Mammary epithelial cell (primary cell): ENCODE measurements at places on chromosomes 4 and X. TPM values are rescaled to one million over a fixed set of nuclear protein-coding genes. Genes with fewer than 3 reads are reported as not detected.

Gene SUPT20HL1
- total RNA-seq, result not detected in 2 replicates

Gene TNIP3
- not detected for total RNA-seq

Gene SPOCK3
- total RNA-seq, result not detected in 2 replicates

Gene ARX
- not detected for total RNA-seq

Gene DMRTC1B
- total RNA-seq, result not detected

Gene MAMLD1
- 1.1 and 3.2 TPM in 2 replicates for total RNA-seq

Gene SLITRK2
- not detected in 2 replicates for total RNA-seq

Gene TBC1D8B
- 12.8 TPM for total RNA-seq

Gene MAGEA2B
- total RNA-seq, result not detected

Gene ODAPH
- total RNA-seq, result not detected in 2 replicates

Gene ATOH1
- not detected in 2 replicates for total RNA-seq

Gene SLC10A4
- 0.17 TPM for total RNA-seq

Gene CXCL6
- total RNA-seq, result 0.17 TPM

Gene GUCY1B1
- total RNA-seq, result 4.0 TPM

Gene GABRG1
- not detected for total RNA-seq

Gene HMX1
- total RNA-seq, result not detected

Gene MAGEB3
- total RNA-seq, result not detected

Gene TIMM17B
- total RNA-seq, result 28.0 TPM

Gene TASL
- total RNA-seq, result not detected in 2 replicates

Gene FRMPD4
- 0.24 and 0.45 TPM in 2 replicates for total RNA-seq

Gene ADRA2C
- not detected in 2 replicates for total RNA-seq

Gene RGN
- total RNA-seq, result 3.8 TPM

Gene CPEB2
- 21.5 TPM for total RNA-seq

Gene CTAG2
- not detected for total RNA-seq

Gene PHOX2B
- not detected for total RNA-seq

Gene PROM1
- total RNA-seq, result not detected in 2 replicates

Gene LNX1
- not detected in 2 replicates for total RNA-seq

Gene XAGE1A
- not detected in 2 replicates for total RNA-seq

Gene LDOC1
- total RNA-seq, result 4.8 TPM

Gene MAGEC3
- not detected for total RNA-seq

Gene CLNK
- not detected for total RNA-seq

Gene MPP1
- total RNA-seq, result 9.7 TPM

Gene C1GALT1C1
- total RNA-seq, result 4.1 and 10.4 TPM in 2 replicates

Gene CT55
- not detected for total RNA-seq

Gene INTU
- total RNA-seq, result 25.5 TPM

Gene PDLIM3
- 0.24 and 0.35 TPM in 2 replicates for total RNA-seq

Gene PSAPL1
- total RNA-seq, result under 0.01 TPM

Gene TBL1X
- total RNA-seq, result 7.2 and 8.8 TPM in 2 replicates
